ENCODE measurements at places on chromosomes 3 and 15.
A peak's percentile ranks its signal among the peaks of the same experiment; 100 is the strongest.

DNA sequence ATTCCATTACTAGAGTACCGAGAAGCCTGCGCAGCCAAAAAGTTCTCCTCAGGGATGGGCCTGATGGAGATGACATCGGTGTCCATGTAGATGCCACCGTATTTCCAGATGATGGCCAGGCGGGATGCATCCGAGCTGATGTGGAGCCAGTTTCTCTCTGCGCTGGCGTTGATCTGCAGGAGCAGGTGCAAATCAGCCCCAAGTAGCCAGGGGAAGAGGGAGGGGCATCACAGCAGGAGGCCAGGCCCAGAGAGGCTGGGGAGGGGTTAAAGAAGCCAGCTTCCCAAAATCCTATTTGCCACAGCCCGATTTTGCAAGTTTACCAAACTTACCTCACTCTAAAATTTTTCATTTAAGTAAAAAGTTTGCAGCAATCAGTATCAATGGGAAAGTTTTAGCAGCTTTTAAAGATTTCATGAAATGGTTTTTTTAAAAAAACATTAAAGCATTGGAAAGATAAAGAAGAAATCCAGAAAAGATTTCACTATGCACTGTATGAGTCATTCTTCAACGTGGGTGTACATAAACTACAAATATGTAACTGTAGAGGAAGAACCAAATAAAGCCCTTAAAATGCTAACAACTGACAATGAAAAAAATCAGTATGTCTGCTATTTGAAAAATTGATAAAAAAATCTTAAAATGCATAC lies 7.4 kb downstream of the A4GNT start:
- no peak for DNase-seq

DNA sequence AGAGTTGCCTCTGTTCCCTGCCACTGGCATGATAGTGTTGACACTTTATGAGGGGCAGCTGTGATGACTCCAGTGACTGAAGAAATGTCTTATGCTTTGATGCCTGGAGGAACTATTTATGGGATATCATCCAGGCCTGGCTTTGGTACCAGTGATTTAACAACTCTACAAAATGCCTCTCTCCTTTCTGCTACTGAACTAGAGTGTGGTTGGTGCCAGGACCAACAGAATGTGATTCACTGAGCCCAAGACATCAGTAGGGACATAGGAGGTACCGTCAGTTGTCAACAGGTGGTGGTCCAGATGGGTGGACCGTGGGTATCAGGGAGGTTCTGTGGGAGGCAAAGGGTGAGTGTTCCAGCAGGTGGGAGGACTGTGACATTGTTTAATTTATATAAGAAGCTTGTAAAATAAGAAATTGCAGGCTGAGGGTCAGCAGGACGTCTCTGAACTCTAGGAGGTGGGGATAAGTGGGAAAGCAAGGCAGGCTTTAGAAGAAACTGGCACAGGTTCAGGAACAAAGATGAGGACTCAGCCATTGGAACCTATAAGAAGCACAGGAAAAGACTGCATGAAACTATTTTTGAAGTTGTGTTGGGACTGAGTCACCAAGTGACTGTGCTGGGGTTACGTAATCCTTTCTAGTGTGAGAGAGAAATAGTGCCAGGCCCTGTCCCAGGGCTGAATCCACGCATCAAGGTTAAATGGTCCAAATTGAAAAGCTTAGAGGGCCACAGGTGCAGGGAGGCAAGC lies 28.5 kb upstream of the SLC7A14 start:
- DNase-seq: no peak

DNA sequence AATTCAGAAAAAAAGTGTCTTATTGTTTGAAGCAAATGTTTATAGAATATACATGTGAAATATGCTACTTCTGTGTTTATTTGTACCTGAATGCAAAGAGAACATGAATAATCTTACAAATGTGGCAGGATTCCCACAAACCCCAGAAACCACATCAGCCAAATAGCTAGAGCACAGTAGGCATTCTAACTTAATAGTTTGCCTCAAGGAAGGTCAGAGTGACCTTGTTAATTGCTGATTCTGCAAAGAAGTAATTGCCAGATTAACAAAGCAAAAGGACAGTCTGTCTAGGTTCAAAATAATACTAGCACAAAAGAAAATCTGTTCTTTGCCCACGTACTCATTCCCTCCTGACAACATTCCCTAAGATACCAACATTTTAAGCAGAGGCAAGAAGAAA lies 604.0 kb downstream of the PYDC2 start:
- no peak for DNase-seq

GRCh38 chr15:63238796-63239195 lies 38.6 kb upstream of the APH1B start:
- no peak for DNase-seq

DNA sequence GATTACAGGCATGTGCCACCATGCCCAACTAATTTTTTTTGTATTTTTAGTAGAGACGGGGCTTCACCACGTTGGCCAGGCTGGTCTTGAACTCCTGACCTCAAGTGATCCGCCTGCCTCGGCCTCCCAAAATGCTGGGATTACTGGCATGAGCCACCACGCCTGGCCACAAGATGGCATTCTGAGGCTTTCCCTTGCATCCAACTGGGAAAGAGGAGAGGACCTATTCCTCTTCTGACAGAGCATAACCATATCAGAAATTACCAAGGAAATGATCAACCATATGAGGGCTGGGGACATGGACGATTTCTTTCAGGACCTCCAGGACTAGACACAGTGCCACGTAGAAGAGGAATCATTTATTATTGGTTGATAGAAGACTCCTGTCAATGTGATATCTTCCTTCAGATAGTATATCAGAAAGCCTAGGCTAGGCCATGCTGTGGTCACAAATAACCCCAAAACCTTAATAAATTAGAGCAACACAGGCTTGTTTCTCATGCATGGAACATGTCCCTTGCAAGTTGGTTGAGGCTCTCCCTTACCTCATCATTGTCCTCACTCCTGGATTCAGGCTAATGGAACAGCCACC lies 372.3 kb upstream of the IL12A start:
- DNase-seq: no peak

DNA sequence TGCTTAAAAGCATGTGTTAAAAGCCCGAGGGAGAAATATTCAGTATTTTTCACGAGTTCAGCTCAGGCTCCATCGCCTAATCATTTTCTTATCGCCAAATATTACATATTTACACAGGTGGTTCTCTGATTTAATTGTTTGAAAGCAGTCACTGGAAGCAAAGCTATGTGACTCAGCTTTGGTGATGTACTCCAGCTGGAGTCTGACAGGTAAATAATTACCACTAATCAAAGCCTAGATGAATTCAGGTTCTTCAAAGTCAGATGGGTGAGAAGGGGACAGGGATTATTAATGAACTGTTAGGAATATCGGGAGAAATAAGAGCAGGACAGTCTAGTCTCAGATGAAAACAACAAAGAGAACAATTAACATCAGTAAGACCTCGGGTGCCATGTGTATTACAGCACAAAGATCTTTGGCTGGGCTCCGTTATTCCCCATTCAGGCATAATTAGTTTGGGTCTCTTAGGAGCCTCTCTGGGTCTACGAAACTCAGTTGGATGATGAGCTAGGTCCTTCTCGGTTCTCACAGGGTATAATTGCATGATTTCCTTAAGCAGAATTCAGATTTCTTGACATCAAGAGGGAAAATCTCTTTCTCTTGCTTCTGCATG lies 331.7 kb upstream of the ADAMTS9 start:
- no peak for DNase-seq

- no peak for DNase-seq
Measured at GRCh38 chr3:20054549-20054987, 14.3 kb downstream of the KAT2B start.

- peak; percentile 42 for DNase-seq
Measured at GRCh38 chr3:85360742-85361387, 402.1 kb downstream of the CADM2 start.

GRCh38 chr15:58227706-58228543 lies 89.7 kb downstream of the AQP9 start:
- DNase-seq: no peak

- DNase-seq: no peak
Measured at GRCh38 chr15:68010361-68011153, 43.6 kb upstream of the PIAS1 start.

DNA sequence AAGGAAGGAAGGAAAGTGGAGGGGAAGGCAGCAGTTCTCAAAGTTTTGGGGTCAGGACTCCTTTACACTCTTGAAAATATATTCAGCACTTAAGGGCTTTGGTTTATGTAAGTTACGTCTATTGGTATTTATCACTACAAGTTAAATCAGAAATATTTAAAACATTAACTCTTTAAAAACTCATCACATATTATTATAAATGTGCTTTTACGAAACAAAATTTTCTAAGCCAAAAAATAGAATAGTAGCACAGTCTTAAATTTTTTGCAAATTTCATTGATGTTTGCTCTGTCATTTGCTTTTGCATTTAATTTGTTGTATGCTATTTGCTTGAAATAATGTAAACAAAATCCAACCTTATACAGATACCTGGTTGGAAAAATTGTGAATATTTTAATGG lies 7.5 kb downstream of the UBE2Q2 start:
- DNase-seq: no peak

- no peak for DNase-seq
Measured at GRCh38 chr3:87191175-87191574, 35.9 kb upstream of the CHMP2B start.

DNA sequence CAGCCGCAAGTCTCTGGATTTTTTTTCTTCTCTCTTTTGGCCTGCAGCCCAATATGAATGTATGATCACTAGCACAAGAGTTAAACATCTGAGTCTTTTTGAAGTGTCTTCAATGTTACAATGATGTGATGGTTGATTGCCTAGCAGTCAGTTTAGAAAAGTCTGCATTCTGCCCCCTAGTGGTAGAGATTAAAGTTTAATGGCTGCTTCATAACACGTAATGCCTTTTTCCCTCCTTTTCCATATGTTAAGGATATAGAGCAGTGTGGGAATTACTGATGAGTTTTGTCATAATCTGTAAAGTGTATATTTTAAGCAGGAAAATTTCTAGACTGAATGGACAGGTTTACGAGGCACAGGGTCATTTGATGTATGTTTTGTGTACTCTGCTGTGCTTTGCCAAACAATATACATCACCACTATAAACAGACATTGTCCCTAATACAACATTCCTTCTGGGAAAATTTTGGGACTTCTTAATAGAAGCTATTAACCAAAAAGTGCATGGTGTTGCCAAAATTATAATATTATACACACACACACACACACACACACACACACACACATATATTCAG lies 1038.5 kb upstream of the NR2F2 start:
- no peak for DNase-seq

DNA sequence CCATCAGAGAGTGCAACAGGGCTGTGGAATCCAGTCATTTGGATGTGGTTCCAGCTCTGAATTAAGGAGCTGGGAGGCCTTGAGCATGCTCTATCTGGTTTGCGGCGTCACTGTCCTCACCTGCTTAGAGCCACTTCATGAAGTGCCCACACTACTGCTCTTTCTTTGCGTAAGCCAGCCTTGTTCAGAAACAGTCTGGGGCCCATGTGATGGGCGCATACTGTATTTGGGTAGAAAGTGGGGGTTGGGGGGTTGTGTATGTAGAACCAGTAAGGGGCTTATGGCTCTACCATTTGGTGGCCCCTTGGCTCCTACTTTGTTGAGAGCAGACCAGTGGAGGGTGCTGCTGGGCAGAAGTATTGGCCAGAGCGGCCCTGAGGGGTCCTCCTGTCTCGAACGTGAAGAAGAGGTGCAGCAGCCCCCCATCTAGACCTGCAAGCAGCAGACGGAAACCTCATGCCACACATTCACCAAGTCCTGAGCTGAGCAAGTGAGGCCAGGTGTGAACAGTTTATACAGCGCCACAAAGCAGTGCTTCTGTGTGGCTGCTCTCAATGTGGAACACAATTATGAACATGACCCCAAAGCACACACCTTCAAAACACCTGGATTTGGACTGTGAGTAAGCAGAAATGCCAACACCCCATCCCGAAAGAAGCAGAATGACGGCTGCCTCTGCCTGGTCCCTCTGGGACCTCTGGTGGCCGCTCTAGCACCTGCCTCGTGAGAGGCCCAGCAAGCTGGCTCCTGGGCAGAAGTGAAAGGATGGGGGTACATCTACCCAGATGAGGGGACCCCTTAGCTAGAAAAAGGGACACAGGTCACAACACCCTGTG lies 26.6 kb downstream of the SRPRB start:
- DNase-seq: no peak

DNA sequence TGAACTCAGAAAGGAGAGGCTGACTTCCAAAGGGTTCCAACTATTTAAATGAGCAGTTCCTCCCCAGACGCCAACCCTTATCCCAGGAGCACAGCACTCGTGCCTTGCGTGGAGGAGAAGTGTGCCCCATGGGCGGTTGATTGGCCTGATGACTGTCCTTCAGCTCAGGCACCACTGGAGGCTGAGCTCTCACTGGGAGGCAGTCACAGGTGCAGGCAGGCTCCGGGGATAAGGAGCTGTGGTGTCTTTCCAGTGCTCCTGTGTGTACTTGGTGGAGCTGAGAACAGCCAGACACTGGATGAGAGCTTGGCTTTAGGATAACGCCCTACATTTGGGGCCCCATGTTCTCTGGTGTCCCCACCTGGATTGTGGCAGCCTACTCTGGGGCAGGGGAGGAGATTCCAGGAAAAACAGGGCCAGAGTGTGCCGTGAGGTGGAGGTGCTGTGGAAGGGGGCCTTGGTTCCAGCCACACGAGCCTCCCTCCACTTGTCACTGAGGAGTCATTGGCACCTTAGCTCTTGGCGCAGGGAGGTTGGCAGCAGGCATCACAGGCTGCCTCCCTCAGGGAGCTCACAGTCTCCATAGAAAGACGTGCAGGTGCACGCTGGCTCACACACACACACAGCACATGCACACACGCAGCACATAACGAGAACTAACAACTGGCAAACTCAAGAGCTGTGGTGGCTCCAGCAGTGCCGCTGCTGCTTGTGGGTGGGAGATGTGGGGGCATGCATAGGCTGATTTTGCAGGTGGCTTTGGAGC lies 22.7 kb upstream of the EPHB3 start:
- DNase-seq: no peak

DNA sequence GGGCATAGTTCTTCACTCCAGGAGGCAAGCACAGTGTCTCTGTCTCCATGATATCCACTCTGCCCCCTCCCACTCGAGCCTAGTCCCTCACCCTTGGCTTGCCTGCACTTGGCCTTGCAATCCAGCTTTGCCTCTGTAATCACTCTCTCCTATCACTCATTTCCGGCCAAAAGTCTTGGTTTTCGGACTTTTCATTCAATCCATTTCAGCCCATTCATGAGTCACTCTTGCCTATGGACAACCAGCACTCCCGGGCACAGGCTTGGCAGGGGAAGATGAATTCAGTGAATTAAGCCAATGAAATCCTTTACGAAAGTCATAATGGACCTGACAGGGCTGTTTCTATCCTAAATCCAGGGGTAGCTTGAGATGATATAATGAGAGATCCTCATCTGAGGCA lies 21.7 kb downstream of the DAZL start:
- no peak for DNase-seq

Data from SK-N-MC (cell line).